ENCODE measurements at places on chromosomes 5 and 9. TPM values are rescaled to one million over a fixed set of nuclear protein-coding genes. Genes with fewer than 3 reads are reported as not detected.

IFNA21 gene
- not detected for total RNA-seq

CCDC127 gene
- 4.3 TPM for total RNA-seq

SPINK13 gene
- total RNA-seq: not detected

FBP2 gene
- not detected for total RNA-seq

ZNF367 gene
- total RNA-seq: 29.0 TPM

CNOT6 gene
- 32.0 TPM for total RNA-seq

SLC25A46 gene
- total RNA-seq: 37.6 TPM

C1QTNF2 gene
- total RNA-seq: not detected

PAEP gene
- total RNA-seq: not detected

LCNL1 gene
- total RNA-seq: not detected

ZNG1C gene
- 31.6 TPM for total RNA-seq

NTNG2 gene
- total RNA-seq: 1.4 TPM

PCDHGB2 gene
- 0.10 TPM for total RNA-seq

GMCL2 gene
- not detected for total RNA-seq

OR1L4 gene
- total RNA-seq: not detected

RASGRF2 gene
- 7.6 TPM for total RNA-seq

GTF2H2 gene
- 52.4 TPM for total RNA-seq

GPX3 gene
- total RNA-seq: not detected

ADAMTSL1 gene
- not detected for total RNA-seq

MARCOL gene
- not detected for total RNA-seq

ENHO gene
- total RNA-seq: 0.36 TPM

MZB1 gene
- total RNA-seq: 26.3 TPM

C1QTNF3 gene
- 2.6 TPM for total RNA-seq

SDHA gene
- total RNA-seq: 143 TPM

MELK gene
- total RNA-seq: 68.4 TPM

INSL6 gene
- total RNA-seq: not detected

GAS1 gene
- total RNA-seq: 0.26 TPM

C7 gene
- not detected for total RNA-seq

ACO1 gene
- total RNA-seq: 13.1 TPM

TARS1 gene
- total RNA-seq: 240 TPM

EGFL7 gene
- total RNA-seq: 0.93 TPM

OR2Y1 gene
- not detected for total RNA-seq

PCAT7 gene
- total RNA-seq: not detected

ZDHHC11B gene
- 0.34 TPM for total RNA-seq

FLT4 gene
- 2.0 TPM for total RNA-seq

C5orf52 gene
- not detected for total RNA-seq

PRRX2 gene
- total RNA-seq: 0.58 TPM

ZNF883 gene
- total RNA-seq: 0.29 TPM

PCDHGA2 gene
- total RNA-seq: not detected

STK32A gene
- total RNA-seq: not detected

All from activated CD4-positive, alpha-beta memory T cell treated with anti-CD3 and anti-CD28 coated beads for 36 hours (primary cell).